SK-MEL-5 (cell line): ENCODE measurements at places on chromosomes 12 and 14. TPM values are rescaled to one million over a fixed set of nuclear protein-coding genes. Genes with fewer than 3 reads are reported as not detected.

The RASAL1 gene
- 0.74 and 0.85 TPM in 2 replicates for total RNA-seq

The CLEC1A gene
- not detected in 2 replicates for total RNA-seq

The SLC25A29 gene
- total RNA-seq = 21.3 and 26.0 TPM in 2 replicates

The KRT5 gene
- total RNA-seq = not detected in 2 replicates

The CCDC175 gene
- not detected in 2 replicates for total RNA-seq

The POTEG gene
- total RNA-seq = 0.21 and 0.35 TPM in 2 replicates

The PMCH gene
- not detected in 2 replicates for total RNA-seq

The MYF6 gene
- total RNA-seq = not detected in 2 replicates

The WNT1 gene
- not detected in 2 replicates for total RNA-seq

The NANOG gene
- not detected in 2 replicates for total RNA-seq

The CPNE6 gene
- not detected in 2 replicates for total RNA-seq

The NKX2-1 gene
- not detected in 2 replicates for total RNA-seq

The TMEM229B gene
- total RNA-seq = 59.2 and 62.3 TPM in 2 replicates

The REM2 gene
- total RNA-seq = not detected in 2 replicates

The RFX4 gene
- not detected in 2 replicates for total RNA-seq

The CLEC12A gene
- total RNA-seq = not detected in 2 replicates

The TMEM253 gene
- 0.11 TPM in 1 of 2 replicates, not detected in the other for total RNA-seq

The NPFF gene
- total RNA-seq = not detected in 2 replicates

The JAG2 gene
- 1.3 TPM in 2 replicates for total RNA-seq

The CELA1 gene
- not detected in 2 replicates for total RNA-seq

The CISTR gene
- not detected in 2 replicates for total RNA-seq

The SYT1 gene
- total RNA-seq = 0.72 TPM in 1 of 2 replicates, not detected in the other

The DNAJC22 gene
- total RNA-seq = 11.9 and 13.2 TPM in 2 replicates

The GALNT16 gene
- 0.16 and 0.35 TPM in 2 replicates for total RNA-seq

The USP44 gene
- total RNA-seq = 0.21 and 0.45 TPM in 2 replicates

The PLEK2 gene
- total RNA-seq = 0.55 and 0.69 TPM in 2 replicates

The HOXC12 gene
- total RNA-seq = not detected in 2 replicates

The OR6C3 gene
- not detected in 2 replicates for total RNA-seq

The LGR5 gene
- not detected in 2 replicates for total RNA-seq

The ACOT4 gene
- total RNA-seq = 0.11 and 0.43 TPM in 2 replicates

The GLT8D2 gene
- total RNA-seq = 1.2 TPM in 1 of 2 replicates, not detected in the other

The ISM2 gene
- total RNA-seq = 0.19 and 0.79 TPM in 2 replicates

The PTGER2 gene
- not detected in 2 replicates for total RNA-seq

The TSHR gene
- not detected in 2 replicates for total RNA-seq

The LALBA gene
- not detected in 2 replicates for total RNA-seq

The ALDH2 gene
- 21.1 and 21.5 TPM in 2 replicates for total RNA-seq
